ENCODE measurements at places on chromosomes 6 and 20.

- DNase-seq, result no peak
Measured at GRCh38 chr20:13990465-13990864, at the start of gene SEL1L2. TSS of gene SEL1L2 (minus strand) at chr20:13990614. CDS start at chr20:13990534, 80 bp downstream.

DNA sequence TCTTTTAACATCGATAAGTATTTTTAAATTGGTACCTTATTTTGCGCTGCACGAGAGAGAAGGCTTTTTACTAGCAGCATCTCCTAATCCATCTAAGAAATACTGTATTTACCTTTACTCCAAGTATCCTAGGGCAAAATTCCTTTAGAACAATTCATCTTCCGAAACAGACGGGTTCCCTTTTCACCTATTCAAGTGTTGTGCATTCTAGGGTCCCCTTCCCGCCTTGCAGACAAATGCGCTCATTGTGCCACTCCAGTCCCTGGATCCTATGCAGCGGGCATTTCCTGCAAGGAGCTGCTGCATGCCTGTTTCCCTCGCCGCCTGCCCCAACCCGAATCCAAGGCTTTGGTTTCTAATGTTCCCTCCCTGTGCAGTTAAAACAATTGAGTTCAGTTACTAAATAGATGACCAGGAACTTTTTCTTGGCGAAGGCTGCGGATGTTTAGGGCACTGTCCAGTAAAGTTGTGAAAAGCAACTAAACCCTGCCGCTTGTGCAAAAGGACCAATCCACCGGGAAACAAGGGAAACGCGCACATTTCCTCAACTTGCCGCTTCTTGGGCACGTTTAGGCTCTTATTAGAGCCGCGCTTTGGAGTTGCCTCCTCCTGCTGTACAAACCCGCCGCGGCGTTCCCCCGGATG is 556 bp upstream of the SCAF8 start:
- DNase-seq, result no peak

GRCh38 chr6:108610270-108610839 is 49.6 kb downstream of the FOXO3 start:
- no peak for DNase-seq

DNA sequence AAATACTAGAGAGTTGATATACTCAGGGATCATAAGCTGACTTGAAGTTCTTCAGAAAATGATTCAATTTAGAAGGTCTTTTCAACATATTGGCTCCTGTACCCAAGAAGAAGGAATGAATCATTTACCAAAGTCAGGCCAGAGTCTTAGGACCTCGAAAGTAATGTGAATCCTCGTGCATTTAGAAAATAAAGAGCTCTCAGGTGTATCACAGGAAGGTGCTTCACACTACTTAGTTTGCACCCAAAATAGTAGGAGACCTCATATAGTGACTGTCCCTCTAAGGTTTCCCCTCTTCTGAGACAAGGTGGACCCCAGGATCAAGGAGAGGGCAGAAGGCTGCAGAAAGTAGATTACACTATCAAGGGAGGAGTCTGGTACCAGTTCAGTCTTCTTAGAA is 71.8 kb downstream of the F13A1 start:
- DNase-seq, result no peak

- DNase-seq, result peak; percentile 70
Measured at GRCh38 chr6:12051861-12052368, 39.8 kb downstream of the HIVEP1 start.

GRCh38 chr6:147903931-147904330 is 395.4 kb downstream of the SAMD5 start:
- DNase-seq, result no peak

GRCh38 chr6:139905404-139906052 is 531.1 kb upstream of the CITED2 start:
- DNase-seq, result no peak

GRCh38 chr6:168638468-168639271 is 197.7 kb downstream of the SMOC2 start:
- DNase-seq, result no peak

DNA sequence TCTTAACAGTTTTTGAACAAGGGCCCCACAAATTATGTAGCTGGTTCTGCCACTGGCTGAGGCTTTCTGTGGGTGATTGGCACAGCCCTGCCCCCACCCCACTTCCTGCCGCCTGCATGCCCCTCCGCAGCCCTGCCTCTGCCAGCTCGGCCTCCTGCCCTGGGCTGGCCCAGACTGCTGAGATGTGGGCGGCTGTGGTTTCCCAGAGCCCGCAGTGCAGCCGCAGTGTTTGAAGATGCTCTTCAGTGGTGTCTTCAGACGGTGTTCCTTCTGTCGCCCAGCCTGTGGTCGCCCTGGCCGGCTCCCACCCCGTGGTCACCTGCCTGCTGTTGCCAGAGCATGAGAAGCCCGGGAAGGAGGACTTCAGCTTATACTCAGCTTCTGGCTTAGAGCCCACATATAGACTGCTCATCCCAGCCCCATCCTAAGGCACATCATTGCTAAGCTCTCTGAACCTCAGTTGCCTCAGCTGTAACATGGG is 154.3 kb downstream of the VEGFA start:
- peak; percentile 33 for DNase-seq

DNA sequence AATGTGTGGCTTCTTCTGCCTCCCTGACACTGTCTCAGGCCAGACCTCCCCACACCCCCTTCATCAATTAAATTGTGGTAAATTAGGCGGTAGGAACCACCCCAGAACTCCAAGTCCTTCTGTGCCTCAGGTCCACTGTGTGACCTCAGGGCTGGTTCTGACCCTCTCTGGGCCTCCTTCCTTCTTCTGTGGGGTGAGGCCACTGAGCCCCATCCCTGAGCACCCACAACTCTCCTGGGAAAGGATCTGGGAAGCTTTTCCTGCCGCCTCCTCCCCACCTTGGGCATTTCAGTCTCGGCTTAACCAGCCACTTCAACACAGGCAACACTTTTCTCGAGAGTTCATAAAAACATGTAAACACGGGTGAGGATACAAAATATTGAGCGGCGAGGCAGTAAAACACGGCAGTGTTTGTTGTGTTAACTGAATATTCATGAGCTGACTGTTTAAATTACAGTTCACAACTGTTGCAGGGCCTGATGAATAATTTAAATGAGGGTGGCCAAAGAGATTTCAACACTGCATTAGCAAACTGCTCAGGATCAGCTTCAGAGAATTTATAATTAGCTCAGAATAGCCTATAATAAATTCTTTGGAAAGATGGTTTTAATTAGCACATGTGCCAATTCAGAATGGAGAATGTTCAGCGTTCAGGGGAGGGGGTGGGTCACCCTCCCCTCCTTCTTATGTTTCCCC is 112.1 kb downstream of the TOX2 start:
- no peak for DNase-seq
